ENCODE measurements at places on chromosomes 4 and X.
A peak's percentile ranks its signal among the peaks of the same experiment; 100 is the strongest.

DNA sequence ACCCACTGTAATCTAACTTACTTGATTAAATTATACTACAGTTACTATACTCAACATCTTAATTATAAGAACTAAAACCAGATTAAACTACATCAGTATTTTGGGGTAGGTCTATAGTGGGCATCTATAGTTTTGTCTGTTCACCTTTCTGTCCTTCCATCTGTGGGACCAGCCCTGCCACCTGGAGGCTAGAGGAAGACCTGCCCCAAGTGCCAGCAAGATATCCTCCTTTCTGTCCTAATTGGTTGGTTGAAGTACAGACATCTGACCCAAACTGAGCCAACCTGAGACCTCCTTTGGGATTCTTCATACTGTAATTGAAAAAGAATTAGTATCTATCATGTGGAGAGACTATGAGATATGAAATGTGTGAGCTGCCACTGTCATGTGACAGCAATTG is 172.2 kb upstream of the TLL1 start:
- no peak for DNase-seq

GRCh38 chr4:15585331-15585730 is 69.8 kb downstream of the FBXL5 start:
- no peak for DNase-seq

DNA sequence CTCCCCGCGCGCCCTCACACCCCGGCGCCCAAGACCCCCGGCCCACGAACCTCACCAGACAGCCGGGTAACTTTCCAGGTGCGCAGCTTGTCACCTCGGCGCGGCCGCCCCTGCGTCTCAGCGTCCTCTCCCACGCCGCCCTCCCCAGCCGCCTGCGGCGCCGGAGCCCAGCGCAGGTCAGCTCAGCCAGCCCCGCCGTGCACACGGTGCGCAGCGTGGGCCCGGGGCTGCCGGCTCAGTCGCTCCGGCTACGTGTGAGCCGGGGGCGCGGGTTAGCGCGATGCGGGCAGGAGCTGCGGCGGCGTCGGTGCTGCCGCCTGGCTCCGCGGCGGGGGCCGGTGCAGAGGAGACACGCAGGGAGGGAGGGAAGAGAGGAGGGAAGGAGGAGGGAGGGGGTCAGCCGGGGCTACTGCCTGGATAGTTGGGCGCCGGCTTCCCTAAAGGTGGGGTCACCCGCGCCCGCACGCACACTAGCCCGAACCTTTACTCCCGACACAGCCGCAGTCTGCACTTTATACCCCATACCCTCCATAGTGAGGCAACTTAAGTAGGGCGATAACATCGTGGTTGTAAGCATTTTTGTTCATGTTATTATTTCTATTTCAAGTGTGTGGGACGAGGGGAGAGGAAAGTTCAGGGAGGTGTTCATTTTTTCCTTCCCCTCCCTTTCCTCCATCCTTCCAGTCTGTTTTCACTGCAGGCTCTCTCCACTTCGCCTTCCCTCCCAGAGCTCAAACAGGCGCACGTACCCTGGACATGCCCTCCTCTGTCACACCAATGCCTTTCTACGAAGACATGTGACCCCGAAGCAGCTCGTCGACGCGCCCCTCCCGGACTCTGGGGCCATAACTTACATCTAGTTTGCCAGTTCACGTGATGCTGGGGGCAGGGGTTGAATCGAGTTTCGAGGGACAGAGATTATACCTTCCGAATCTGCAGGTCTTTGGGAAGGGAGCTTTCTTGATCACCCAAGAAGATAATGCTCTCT is at the start of gene PRKG2:
PRKG2 (minus strand) TSS at position 342 of the 988 bp plus-strand sequence. CDS start 10,175 bp downstream, outside the sequence.
- no peak for DNase-seq

DNA sequence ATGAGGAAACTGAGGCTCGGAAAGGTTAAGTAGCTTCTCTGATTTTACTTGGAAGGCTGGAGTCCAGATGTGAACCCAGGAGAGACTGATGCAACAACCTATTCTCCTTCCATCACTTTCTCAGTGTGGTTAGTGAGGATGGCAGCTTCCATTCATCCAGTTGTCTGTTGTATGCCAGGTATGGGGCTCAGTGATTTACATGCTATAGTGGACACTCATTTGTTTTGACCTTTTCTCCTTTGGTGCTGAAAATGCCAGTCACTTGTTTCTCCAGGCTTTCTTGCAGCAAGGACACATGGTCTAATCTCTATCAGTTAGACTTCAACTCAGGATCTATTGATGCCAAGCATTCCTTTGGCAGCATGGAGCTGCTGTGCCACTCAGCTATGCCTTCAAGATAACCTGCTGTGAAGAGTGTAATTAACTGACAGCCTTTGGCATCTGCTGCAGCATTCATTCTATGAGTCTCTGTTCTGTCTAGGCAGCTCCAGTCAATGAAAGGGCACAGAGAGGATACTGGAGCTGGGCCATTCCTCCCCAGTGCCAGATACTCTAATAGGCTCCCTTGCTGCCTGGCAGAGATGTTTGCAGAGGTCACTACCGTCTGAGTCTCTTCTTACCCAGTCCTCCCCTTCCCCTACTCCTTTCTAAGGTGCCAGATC is 11.0 kb upstream of the CWH43 start:
- DNase-seq = no peak

DNA sequence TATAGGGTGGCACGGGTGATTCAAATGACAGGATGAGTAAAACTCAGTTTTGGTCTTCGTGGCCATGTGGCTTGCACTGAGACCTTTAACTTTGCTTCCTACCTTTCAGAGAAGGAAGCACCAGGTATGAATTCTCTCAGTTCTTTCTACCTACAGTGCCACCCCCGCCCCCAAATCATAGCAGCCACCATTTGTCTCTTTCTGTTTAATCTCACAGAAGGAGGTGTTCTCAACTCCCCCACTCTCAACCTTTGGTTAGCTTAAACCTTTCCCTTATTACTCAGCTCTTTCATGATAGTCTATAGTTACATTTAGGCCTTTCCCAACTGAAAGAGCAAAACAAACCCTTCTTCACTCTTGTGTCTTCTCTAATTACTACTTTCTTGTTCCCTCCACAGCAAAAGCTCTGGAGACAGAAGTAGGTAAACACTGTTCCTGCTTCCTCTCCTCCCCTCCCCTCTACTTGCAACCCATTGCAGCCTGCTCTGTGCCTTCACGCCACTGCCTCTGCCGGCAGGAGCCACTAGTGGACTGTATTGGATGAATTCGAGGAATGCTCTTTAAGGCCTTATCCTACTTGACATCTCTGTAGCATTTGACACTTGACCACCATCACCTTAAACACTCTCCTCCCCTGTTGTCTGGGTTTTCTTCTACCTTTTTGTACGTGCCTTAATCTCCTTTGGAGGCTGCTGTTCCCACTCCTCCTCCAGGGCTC is 123.7 kb downstream of the AFF1 start:
- DNase-seq = no peak

DNA sequence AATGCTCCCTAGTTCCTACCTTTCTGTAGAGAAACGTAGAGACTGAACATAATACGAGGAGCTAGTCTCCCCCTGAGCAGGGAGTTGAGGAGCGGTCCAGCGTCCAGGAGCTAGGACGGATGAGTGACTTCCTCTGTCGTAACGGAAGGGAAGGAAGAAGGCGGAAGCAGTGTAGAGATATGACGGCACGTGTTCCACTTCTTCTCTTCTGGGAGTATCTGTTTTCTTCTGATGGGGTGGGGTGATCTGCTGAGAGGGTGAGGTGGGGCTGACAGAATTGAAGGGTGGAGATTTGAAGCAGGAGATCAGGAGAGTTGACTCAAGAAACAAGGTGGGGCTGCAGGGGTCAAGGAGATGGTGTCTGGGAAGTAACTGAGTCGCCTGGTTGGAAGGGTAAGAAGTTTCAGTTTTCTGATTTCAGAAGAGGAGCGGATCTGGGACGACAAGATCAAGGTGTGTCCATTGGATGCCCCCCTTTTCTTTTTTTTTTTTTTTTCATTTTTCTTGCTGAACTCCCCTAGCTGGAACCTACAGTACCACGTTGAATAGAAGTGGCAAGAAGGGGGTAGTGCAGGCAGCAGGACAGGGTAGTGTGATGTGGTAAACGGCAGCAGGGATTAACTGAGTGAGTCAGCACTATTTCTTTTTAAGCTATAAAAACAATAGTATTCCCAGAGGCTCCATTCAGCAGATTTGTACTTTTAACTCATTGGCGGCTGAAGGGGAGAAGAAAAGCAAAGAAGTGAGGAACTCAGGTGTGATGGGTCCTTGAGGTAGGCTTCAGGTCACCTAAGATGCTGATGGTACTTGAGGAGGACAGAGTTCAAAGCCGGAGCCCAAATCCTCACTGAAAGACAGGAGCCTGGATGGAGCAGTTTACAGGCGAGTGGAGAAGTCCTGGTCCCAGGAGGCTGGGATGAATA is 50.8 kb upstream of the SETD7 start:
- DNase-seq = no peak

GRCh38 chr4:124449881-124450280 is 262.7 kb downstream of the ANKRD50 start:
- DNase-seq = no peak

DNA sequence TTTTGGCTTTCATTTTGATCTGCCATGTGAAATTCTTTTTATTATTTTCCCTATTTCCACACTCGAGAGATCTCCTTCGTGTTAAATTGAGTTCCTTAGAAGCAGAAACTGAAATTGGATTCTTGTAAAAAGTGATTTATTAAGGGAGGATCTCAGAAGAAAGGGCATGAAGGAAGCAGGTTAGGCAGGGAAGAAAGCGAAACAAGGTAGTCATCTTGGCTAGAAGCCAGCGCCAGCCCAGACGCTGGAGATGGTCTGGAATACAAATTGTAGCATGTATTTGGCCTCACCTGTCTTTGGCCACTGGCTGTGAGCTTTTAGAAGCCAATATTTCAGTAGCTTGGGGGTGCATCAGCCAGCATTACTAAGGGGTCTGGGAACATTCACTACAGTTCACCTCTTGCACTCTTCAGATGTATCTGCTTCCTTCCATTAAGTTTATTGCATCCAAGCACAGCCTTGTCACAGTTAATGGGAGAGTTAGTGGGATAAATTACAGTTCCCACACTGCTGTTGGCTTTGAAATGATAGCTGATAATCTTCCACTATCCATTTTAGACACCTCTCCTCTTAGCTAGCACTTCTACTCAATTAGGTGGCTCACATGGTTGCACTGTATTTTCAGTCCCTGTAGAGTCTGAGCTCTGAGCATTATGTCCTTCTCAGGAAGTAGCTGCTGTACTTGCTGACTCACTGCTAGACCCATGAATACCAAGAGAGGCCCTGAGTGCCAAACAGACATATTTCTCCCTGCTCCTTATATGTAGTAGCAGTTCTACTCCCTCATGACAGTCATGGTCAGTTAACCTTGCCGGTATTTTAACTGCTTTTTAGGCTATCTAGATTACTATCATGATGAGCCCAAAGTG is 14.6 kb downstream of the GRXCR1 start:
- no peak for DNase-seq

DNA sequence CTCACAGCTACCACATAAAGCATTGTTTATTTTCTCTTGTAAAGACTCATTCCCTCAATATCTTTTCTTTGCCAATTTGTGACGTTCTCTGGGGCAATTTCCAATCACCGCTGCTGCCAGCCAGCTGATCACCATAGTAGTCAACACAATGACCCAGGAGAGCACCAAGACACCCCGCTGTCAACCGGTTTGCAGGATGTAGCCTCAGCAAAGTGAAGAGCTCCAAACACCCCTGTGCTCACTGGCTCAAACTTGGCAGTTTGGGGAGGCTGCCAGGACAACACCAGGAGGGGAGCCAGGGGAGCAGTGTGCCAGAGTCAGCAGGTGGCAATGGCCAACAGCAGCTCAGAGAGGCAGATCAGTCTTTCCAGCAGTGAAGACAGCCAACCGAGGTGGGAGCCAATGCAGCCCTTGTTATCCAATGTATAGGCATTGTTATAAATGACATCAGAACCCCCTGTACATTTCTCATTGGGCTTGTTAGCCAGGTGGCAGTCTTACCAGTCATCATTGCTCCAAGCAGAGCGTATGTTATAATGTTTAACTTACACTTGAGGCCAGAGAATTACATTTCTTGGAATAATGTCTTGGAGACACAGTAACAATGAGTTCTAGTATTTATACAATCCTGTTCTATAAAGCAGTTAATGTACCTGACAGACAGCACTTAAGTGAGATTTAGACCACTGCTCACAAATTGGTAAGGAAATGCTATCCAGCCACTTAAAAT is 274.9 kb upstream of the GK2 start:
- peak; percentile 68 for DNase-seq

- DNase-seq = no peak
Observed at GRCh38 chr4:61294936-61295335, 94.8 kb downstream of the ADGRL3 start.

GRCh38 chr4:142155347-142155746 is 519.0 kb downstream of the IL15 start:
- no peak for DNase-seq

DNA sequence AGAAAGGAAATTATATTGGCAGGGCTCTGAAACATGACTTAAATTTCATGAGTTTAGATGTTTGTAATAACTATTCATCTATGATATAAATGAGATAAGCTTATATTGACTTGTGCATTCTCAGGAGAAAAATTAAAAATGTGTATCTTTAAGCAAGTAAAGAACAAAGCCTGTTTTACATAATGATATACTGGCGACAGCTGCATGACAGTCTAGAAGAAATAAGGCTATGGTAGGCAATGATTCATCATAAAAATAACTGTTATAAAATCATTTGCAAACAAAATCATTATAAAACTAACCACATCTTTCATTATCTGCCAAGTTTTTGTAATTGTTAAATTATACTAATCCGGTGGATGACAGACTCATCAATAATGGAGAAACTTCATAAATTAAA is 188.1 kb downstream of the ADAM29 start:
- no peak for DNase-seq

DNA sequence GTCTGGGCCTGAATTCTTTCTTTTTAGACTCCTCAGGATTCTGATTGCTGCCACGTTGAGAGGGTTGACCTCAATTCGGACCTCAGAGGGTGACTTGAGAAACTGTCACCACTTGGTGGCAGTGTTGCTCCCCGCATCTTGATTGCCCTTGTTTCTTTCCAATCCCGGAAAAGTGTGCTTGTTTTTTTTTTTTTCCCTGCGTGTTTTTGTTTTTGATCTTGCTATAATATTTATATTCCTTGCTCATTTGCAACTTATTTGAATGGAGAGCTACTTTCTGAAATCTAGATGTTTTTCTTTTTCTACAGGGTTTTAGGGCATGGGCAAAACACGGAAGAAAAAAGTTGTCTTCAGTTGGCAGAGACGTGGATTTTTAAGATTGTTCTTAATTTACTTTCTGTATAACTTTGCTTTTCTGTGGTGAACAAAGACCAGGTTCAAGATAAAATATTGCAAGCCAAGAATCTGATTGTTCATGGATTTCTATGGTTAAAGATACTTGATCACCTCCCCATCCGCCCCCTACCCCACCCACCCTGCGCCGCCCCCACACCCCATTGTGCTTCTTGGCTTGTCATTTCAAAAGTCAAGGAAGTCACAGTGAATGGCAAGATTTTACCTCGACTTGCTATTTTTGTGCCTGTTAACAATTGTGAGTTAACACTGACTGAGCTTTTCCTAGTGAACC is 102.0 kb downstream of the PTTG2 start:
- DNase-seq = peak; percentile 84

- no peak for DNase-seq
Observed at GRCh38 chr4:180635281-180635680, 1607.9 kb upstream of the TENM3 start.

DNA sequence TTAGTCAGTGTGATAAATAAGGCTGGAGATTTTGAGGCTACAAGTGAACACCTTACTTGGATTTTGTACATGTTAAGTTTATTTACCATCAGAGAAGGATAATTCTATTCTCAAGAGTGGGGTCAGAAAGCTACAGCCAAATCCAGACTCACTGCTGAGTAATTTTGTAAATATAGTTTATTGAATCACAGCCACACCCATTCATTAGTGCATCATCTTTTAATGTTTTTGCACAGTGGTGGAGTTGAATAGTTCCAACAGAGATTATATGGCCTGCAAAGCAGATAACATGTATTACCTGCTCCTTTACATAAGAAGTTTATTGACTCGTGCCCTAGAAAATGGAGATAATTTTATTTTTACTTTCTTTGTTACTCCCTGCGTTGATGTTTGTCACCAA is 60.4 kb downstream of the PCDH18 start:
- no peak for DNase-seq

Measured in left forelimb (tissue), 1 donor.